ENCODE measurements at places on chromosomes 1 and 21.

- H3K4me1 ChIP-seq = no peaks in the 10 kb centered on the region
- no peaks in the 10 kb centered on the region for H3K36me3 ChIP-seq
- H3K27ac ChIP-seq = no peak overlapping the region
- DNase-seq = no peak
- H3K27me3 ChIP-seq = no peaks in the 10 kb centered on the region
Measured at GRCh38 chr1:96579636-96580035, 141.9 kb upstream of the PTBP2 start.

- H3K27me3 ChIP-seq = peaks cover 2% of the 10 kb centered on the region
- no peaks in the 10 kb centered on the region for H3K36me3 ChIP-seq
- H3K27ac ChIP-seq = no peak overlapping the region
Measured at GRCh38 chr1:109255097-109255651, 5.8 kb downstream of the CELSR2 start.

GRCh38 chr1:66300280-66300971 is 233.5 kb upstream of the SGIP1 start:
- peak overlapping the region; percentile 77 for H3K4me3 ChIP-seq
- peaks cover 27% of the 10 kb centered on the region for H3K4me1 ChIP-seq
- H3K36me3 ChIP-seq = no peaks in the 10 kb centered on the region
- no peaks in the 10 kb centered on the region for H3K27me3 ChIP-seq
- no peak for DNase-seq

GRCh38 chr1:17557986-17558385 is 18.5 kb downstream of the ARHGEF10L start:
- H3K4me1 ChIP-seq = no peaks in the 10 kb centered on the region
- no peak overlapping the region for H3K27ac ChIP-seq
- no peak overlapping the region for H3K4me3 ChIP-seq
- no peaks in the 10 kb centered on the region for H3K27me3 ChIP-seq

GRCh38 chr1:87560601-87561360 is 232.1 kb downstream of the LMO4 start:
- H3K4me3 ChIP-seq = no peak overlapping the region
- H3K4me1 ChIP-seq = no peaks in the 10 kb centered on the region
- no peaks in the 10 kb centered on the region for H3K27me3 ChIP-seq

- no peaks in the 10 kb centered on the region for H3K4me1 ChIP-seq
- no peak overlapping the region for H3K4me3 ChIP-seq
- peaks cover 4% of the 10 kb centered on the region for H3K27me3 ChIP-seq
- no peak overlapping the region for H3K27ac ChIP-seq
- no peaks in the 10 kb centered on the region for H3K36me3 ChIP-seq
Measured at GRCh38 chr1:117146575-117147340, 25.2 kb upstream of the TRIM45 start.
